HCT116 (cell line): ENCODE measurements at places on chromosomes 1 and 21. TPM values are rescaled to one million over a fixed set of nuclear protein-coding genes. Genes with fewer than 3 reads are reported as not detected.

Gene RGS13
- total RNA-seq, result not detected

Gene SLAMF1
- total RNA-seq, result 0.30 TPM

Gene AMY1C
- not detected for total RNA-seq

Gene DNAH14
- 33.2 TPM for total RNA-seq

Gene CNIH3
- total RNA-seq, result 1.8 TPM

Gene KRTAP22-1
- total RNA-seq, result not detected

Gene SLAMF9
- not detected for total RNA-seq

Gene GADD45A
- total RNA-seq, result 105 TPM

Gene KIRREL1
- total RNA-seq, result 20.0 TPM

Gene HHIPL2
- total RNA-seq, result 0.27 TPM

Gene MAP3K21
- total RNA-seq, result 19.1 TPM

Gene YOD1
- total RNA-seq, result 13.6 TPM

Gene KCNE1
- total RNA-seq, result not detected

Gene STUM
- not detected for total RNA-seq

Gene CASP9
- total RNA-seq, result 10.6 TPM
